ENCODE measurements at places on chromosomes 5 and 9.

GRCh38 chr5:105101577-105101976 lies 1539.0 kb upstream of the NUDT12 start:
- no peak for DNase-seq

- DNase-seq = no peak
These were observed 107.2 kb downstream of the ZFAND5 start for GRCh38 chr9:72257814-72258213.

DNA sequence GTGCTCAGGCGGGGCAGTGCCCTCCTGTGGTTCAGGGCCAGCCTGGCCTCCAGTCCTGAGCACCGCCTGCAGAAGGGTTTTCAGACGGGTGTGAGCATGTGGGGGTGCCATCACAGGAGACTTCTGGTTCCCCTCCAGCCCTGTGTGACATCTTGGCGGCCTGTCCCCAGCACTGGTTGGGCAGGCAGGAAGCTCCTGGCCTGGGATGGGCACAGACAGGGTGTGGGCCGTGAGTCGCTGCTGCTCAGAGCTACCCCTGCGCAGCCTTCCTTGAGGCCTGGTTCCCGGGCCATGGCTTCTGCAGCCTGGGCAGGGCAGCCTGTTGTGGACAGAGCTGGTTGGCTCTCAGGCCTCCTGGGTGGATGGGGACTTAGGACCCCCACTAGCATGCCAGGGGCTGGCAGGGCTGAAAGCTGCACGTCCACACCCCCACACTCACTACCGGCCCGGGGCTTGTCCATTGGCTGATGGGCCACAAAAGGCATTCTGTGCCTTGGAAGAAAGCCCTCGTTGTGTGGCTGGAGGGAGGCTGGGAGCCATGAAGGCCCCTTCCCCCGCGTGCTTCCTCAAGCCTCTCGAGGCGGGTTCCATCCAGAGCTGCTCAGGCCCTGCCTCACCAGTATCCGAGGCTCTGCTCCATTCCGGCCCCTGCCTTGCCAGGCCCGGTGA lies 58.7 kb downstream of the RXRA start:
- no peak for DNase-seq

DNA sequence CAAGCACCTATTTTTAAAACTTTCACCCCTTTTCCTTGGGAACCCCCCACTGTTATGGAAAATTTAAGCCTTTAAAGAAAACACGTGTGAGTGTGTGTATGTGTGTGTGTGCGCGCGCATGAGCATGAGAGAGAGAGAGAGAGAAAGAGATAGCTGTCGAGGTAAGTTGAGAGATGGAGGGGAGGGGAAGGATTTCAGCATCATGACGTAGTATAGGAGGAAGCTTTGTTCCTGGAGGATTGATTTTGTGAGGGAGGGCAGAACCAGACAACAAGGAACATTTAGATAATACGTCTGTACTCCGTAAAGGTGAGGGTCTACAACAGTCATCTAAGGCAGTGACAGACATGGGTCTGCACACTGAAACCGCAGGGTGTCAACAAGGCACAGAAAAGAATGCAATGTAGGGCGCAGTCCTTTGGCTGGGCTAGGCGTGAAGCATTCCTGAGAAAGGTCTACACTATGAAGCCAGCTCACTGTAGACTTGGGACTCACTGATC lies 227.7 kb downstream of the SMARCA2 start:
- no peak for DNase-seq

- DNase-seq = no peak
These were observed 246.6 kb downstream of the FSTL4 start for GRCh38 chr5:133365738-133366137.

- no peak for DNase-seq
These were observed 927.9 kb downstream of the MAT2B start for GRCh38 chr5:164433106-164433870.
